T follicular helper cell (primary cell): ENCODE measurements at places on chromosomes 1 and 21.

GRCh38 chr1:89808441-89809117 lies 12.3 kb upstream of the LRRC8D start:
- no peak for DNase-seq

- DNase-seq, result no peak
These were observed 17.0 kb upstream of the LEFTY2 start for GRCh38 chr1:225958041-225958440.

DNA sequence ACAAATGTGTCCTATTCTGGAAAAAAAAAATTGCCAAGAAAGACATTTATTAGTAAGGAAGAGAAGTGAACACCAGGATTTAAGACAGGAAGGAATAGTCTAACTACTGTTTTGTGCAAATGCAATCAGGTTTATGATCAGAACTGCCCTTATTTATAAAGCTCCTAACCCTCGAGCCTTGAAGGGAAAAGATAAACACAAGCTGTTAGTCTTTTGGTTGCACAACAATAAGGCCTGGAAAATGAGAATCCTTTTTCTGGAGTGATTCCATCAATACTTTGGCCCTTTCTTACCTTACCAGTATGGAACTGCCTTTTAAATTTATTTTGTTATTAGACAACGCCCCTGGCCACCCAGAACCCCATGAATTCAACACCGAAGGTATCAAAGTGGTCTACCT lies 52.9 kb downstream of the SNRPE start:
- DNase-seq, result no peak

DNA sequence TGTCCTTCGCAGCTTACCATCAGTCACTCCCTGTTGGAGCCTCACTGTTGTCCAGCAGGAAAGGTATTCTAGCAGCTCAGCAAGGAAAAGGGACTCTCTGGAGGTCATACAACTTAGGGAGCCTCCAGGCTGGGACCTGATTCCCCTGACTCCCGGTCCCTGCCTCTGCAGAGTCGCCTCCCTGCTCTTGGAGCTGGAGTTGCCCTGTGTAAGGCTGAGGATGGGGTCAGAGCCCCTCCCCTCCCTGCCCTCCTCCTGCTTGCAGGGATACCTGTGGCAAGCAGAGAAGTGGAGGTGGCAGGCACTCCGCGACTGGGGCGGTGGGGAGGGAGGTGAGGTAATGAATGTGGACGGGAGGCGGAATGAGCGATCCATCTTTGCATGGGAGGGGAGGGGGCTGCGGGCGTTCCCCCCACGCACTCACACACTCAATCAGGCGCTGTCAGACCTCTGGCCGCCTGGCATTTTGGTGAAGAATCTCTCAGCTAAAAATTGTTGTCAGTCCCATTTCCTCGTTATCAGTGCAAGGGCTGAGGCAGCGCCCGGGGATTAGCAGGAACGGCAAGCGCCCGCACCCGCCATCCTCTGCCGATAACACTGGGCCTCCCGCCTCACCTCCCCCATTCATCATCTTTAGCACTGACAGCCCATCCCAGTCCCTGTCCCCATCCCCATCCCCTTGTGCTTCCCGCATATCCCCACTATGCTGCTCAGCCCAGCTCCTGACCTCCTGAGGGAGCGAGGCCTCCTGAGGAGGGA lies 64.3 kb downstream of the TMEM53 start:
- no peak for DNase-seq
